ENCODE measurements at places on chromosomes 1 and 21.

GRCh38 chr21:29236201-29236600, 62.5 kb upstream of the BACH1 start:
- no peak for DNase-seq

GRCh38 chr1:52571783-52572182, 18.9 kb upstream of the TUT4 start:
- no peak for DNase-seq

- no peak for DNase-seq
Observed at GRCh38 chr21:35635261-35635660, 425.1 kb downstream of the SETD4 start.

DNA sequence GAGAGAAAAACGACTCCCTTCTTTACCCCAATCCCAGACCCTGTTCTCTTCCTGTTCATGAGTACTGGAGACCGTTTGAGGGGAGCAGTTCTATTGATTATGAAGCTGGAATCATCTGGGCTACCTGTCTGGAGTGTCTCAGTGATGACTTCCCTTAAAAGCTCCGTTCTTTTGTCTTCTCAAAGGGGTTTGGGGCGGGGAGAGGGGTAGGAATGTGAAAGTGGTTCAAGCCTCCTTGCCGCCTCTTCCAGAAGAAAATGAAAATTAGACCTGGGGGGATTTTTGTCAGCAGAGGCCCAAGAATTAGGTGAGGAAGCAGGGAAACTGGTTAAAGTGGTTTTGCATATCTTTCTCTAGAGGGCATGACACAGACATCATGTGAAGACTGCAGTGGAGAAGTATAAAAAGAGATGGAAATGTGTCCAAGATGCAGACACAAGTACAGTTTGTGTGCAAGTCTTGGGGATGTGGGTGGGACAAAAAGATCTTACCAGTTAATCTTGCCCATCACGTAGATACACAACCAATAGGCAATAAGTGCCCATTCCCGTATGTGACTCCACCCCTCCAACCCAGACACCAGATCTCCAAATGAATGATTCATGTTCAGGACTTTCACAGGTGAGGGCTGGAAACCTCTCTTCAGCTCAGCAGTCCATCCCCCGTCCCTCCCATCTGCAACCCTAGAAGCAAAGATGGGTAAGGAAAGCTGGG, 470 bp upstream of the MTMR11 start:
- DNase-seq, result no peak

DNA sequence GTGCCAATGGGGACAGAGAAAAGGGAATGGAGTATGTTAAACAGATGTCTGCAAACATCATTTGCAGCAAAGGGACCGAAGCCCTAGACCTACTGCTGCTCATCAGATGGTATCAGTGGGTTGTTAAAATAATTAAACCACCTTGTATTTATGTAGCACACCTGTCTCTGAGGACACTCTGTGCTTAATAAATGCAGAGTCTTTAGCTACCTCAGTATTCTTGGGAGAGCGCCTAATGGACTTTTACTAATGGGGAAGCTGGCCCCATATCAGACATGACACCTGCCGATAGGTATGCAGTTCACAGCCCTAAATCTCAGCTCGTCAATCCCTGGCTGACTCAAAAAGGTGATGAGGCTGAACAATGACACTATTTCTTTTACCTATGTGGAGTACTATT, 54.4 kb downstream of the SYT6 start:
- DNase-seq, result no peak

GRCh38 chr1:119002028-119002686, 14.0 kb upstream of the TBX15 start:
- no peak for DNase-seq

DNA sequence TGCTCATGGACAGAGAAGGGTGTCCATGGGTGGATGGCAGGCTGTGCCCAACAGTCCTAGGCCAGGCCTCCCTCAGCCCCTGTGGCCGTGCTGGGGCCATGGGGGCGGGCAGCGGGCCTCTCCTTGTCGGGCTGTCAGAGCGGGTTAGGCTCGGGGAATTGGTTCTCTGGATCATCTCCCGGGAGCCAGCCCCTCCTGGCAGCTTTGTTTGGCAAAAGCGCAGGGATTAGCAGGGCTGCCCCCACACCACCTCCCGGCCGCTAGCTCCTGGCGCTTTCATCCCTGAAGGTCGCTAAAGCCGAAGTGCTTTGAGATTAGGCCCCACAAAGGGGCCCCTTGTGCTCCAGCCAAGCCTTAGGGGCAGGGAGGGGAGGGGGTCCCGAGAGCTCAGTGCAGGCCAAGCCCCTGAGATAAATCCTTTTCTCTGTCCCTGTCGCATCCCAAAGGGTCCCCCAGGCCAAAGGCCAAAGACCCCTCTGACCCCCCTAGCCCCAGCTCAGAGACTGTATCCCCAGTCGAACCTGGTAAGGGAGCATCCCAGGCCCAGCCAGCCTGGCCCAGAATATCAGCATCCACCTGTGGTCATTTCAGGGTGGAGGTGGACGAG, 9.8 kb upstream of the DMBX1 start:
- DNase-seq, result no peak

GRCh38 chr1:188355082-188355481, 1526.3 kb downstream of the PLA2G4A start:
- DNase-seq, result no peak

DNA sequence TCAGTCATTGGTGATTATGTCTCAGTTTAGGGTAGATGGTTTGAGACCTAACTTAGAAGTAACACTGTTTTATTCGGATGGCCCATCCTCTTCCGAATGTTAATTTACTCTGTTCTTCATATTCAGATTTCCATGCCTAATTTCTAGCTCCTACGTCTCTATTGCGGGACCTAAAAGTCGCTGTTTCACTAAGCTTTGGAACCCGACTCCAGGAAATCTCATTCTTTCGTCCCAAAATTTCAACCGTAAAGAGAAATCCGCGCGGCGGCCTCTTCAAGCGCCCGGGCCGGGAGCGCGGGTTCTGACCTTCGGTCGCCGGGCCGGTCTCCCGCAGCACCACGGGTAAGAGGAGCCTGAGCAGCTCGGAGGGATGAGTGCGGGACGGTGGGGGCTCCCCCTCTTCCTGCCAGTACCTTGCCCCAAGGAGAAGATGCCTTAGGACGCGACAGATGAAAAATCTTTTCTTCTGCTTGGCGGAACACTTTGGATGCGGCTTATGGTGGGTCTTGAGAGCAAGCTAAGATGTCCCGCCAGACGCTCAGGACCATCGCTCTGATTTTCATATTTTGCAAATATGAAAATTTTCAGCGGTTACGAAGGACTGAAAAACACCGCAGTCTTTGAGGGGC, 128.7 kb downstream of the PPIAL4G start:
- DNase-seq, result no peak

DNA sequence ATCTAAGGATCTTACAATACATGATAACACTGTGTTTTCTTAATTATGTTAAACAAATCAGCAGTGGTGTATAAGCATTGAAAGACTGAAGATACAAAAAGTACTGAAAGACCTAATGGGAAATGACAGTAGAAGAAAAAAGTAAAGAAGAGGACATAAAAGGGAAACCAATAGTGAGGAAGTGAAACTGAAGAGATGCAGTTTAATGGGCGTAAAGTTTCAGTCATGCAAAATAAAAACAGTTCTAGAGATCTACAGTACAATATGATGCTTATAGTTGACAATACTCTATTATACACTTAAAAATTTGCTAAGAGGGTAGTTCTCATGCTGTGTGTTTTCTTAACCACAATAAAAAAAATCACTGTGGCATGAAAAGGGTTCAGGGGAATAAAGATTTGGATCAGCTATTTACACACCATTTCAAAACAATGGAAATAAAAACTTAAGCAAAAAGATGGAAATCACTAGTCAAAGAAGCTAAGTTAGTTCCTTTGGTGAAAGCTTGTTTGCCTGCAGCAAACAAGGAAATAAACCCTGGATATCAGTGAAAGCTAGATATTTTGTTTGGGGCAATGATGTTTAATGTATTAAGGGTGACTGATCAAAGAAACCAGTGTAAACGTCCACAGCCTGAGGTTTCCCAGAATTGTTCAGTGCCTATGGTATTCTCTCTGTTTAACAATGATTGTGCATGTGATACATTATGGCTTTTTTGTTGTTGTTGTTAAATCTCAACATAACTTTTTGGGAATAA, 1160.8 kb upstream of the ADGRL2 start:
- DNase-seq, result no peak

GRCh38 chr21:44900559-44901251, 20.0 kb downstream of the ITGB2 start:
- no peak for DNase-seq

DNA sequence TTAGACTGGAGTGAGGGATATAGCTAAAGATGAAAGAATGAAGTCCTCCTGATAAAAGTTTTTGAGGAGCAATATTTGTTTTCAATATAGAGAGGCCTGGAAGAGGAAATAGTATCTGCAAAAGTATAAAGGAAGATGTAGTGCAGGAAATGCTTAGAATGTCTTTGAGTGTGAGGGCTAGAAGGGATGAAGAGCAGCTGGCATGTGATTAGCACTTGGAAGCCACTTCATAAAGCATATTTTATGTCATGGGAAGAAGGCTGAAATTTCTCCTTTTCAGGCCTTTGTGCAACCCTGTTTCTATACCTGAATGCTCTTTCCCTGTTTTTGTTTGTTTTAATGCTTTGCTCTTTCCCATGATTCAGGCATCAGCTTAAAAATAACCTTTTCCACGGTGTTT, 323.3 kb upstream of the DEPDC1 start:
- no peak for DNase-seq

- no peak for DNase-seq
Observed at GRCh38 chr21:45228656-45229240, 58.9 kb downstream of the POFUT2 start.

GRCh38 chr1:6302568-6302967, 41.7 kb upstream of the GPR153 start:
- DNase-seq, result no peak

- DNase-seq, result no peak
Observed at GRCh38 chr1:183075861-183076260, 52.6 kb downstream of the LAMC1 start.

- DNase-seq, result no peak
Observed at GRCh38 chr1:50257940-50258685, 149.4 kb downstream of the ELAVL4 start.

- DNase-seq, result no peak
Observed at GRCh38 chr1:185349556-185349955, 32.5 kb upstream of the IVNS1ABP start.

GRCh38 chr1:53572065-53572814, 113.0 kb downstream of the DMRTB1 start:
- no peak for DNase-seq

- no peak for DNase-seq
Observed at GRCh38 chr1:14842891-14843290, 244.4 kb downstream of the KAZN start.

DNA sequence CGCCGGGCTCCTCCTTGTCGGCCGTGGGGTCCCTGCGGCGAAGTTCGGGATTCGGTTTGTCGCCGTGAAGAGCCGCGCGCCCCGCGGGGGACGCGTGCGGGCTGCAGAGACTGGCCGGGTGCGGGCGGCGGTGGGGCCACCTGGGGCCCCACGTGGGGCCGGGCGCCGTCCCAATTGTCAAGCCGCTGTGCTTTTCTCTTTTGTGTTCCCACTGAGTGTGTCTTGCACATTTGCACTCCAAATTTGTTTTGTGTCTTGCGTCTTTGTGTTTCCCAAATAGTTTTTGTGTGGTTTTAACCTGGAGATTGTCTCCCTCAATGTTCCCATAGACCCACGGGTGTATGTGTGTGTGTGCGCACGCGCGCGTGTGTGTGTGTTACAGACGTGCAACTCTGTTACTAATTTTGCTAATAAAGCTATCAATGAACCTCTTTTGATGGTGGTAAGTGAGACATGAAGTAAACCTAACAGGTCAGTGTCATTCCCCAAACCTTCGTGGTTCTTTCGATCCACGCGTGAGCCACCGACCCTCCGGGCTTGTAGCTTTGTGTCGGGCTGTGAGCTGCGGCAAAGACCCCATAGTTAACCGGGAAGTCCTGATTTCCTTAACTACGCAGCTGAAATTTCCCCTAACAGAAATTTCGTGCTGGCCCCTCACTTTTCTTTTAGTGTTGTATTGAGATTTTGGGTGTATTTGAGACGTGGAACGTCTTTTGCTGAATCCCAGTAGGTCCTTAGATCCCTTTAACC, 708 bp downstream of the PRDM2 start:
- DNase-seq, result peak; percentile 61

GRCh38 chr1:107525961-107526360, 385.1 kb downstream of the NTNG1 start:
- DNase-seq, result no peak

GRCh38 chr1:89102021-89102420, 23.9 kb downstream of the GBP2 start:
- no peak for DNase-seq

DNA sequence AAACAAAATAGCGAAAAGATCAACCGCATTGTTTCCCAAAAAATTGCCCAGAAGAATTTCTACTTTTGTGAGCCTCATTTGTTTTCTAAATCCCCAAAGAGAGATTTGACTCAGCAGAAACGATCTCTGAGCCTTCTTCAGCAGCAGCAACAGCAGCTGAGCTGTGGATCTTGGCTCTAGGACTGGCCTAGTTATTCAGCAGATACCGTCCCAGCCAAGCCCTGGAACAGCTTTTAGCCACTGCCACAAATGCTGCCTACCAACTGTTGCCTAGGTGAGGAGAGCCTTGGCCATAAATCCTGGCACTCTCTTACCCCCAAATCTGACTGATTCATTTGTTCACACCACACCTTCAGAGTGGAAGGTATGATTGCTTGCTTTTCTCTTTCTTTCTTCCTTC, 320.1 kb downstream of the TGFB2 start:
- DNase-seq, result no peak

DNA sequence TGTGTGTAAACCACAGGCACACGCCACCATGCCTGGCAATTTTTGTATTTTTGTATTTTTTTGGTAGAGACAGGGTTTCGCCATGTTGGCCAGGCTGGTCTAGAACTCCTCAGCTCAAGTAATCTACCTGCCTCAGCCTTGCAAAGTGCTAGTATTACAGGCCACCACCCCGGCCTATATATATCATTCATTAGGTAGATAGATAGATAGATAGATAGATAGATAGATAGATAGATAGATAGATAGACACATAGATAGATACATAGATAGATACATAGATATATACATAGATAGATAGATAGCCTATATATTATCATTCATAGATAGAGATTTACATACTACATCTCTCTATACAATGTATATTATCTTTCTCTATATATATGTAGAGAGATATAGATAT, 46.0 kb downstream of the VANGL1 start:
- no peak for DNase-seq

GRCh38 chr1:218049641-218050040, 235.5 kb upstream of the RRP15 start:
- no peak for DNase-seq

- peak; percentile 8 for DNase-seq
Observed at GRCh38 chr1:203629507-203630082, 3.0 kb downstream of the ATP2B4 start.

- DNase-seq, result no peak
Observed at GRCh38 chr1:21368515-21369289, 71.2 kb upstream of the NBPF3 start.

- DNase-seq, result no peak
Observed at GRCh38 chr1:243842161-243842560, 7.9 kb downstream of the AKT3 start.

GRCh38 chr21:41899426-41900202, 20.5 kb upstream of the PRDM15 start:
- peak; percentile 63 for DNase-seq

- no peak for DNase-seq
Observed at GRCh38 chr1:197463142-197463541, 195.1 kb downstream of the CRB1 start.

- DNase-seq, result no peak
Observed at GRCh38 chr1:82775406-82776000, 974.8 kb downstream of the ADGRL2 start.
